ENCODE measurements at places on chromosomes 5 and 9. TPM values are rescaled to one million over a fixed set of nuclear protein-coding genes. Genes with fewer than 3 reads are reported as not detected.
A peak's percentile ranks its signal among the peaks of the same experiment; 100 is the strongest.

The TMEM245 gene
- 37.9 TPM for total RNA-seq

The TMEM215 gene
- total RNA-seq = 0.33 TPM

The SIT1 gene
- 1.3 TPM for total RNA-seq

The FAM169A gene
- total RNA-seq = 63.1 TPM

The PLPP7 gene
- total RNA-seq = 2.4 TPM

The UBAP2 gene
- 61.1 TPM for total RNA-seq

The PCDHA12 gene
- total RNA-seq = 7.2 TPM

The ATOX1 gene
- 79.7 TPM for total RNA-seq

DNA sequence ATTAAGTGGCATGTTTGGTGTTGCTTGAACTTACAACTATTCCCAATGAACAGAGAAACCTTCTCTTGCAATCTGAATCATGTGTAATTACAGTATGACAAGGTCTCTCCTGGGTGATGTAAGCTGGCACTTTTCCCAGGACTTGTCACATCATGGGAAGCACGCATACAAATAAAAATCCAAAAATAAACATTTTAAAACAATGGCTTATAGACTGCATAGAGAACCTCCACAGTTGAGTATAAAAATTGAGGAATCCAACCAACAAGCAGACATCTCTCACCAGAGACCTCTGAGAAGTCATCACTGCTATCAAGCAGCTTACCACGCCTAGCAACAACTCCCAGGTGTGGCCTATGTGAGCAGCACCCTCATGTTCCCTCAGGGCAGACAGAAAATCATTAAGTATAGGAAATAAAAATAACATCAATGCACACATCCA lies 3.9 kb downstream of the MLLT3 start:
- no peak for DNase-seq

GRCh38 chr5:73531356-73531755 lies 33.1 kb downstream of the BTF3 start:
- DNase-seq = no peak

DNA sequence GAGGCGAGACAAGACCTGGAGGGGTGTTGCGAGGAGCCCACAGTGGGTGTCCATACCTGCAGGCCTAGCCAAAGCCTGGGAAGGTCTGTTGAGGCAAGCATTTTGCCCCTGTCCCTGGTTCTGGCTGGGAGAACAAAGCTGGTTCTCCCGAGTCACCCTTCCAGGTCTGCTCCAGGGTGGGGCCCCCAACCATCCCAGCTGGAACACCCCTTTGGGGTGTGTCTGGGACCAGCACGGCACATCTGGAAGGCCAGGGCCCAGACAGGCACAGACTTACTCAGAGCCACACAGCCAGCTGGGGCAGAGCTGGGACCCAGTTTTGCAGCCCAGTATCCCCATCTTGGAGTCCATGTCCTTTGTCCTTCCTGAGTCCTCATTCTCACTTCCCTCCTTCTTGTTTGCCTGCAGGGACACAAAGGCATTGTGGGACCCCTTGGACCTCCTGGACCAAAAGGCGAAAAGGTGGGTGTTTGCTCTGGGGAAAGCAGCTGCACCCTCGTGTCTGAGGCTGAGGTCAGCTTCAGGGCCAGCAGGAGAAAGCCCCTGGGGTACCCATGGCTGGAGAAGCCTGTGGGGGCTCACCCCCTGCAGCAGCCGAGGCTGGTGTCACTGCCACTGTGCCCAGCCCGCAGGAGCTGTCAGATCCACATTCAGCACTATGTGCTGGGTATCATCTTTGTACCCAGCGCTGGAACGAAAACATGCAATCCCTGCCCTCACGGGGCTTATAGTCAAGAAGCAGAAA lies 38.4 kb upstream of the ORM1 start:
- peak; percentile 14 for DNase-seq

DNA sequence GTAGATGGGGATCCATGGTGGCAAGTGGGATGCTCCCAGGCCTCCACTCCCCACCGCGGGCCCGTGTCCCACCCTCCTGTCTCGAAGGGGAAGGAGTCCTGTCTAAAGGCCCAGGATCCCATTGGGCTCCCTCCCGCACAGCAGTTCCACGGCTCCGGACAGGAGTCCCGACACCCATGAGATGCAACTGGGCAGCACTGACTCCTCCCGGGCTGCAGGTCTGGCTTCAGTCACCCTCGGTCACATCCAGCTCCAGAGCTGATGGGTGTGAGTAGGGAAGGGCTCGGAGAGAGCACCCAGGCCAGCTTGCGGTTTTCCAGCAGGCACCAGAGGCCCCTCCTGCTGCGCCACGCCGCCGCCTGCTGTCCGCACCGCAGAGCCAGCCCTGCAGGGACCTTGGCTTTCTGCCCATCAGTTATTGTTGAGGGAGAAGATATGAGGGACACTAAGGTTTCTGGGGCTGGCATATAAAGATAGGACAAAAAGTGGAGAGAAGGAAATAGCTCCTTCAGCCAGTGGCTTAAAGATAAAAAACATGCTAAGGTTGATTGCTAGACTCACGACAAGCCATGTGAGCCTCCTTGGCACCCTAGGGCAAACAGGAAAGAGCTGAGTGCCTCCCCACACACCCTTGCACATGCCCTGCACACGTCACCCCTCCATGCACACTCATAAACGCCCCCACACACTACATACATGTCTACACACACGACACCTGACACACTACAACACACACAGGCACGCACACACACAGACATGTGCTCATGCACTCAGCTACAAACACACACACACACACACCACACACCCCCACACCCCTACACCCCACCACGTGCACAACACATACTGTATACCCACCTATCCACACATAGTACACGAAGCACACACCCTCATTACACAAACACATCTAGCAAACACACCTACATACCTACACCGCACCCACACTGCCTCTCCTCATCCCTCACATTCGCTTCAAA lies 79.0 kb downstream of the AK8 start:
- peak; percentile 49 for DNase-seq

- DNase-seq = no peak
Observed at GRCh38 chr5:13609504-13609903, 335.0 kb downstream of the DNAH5 start.

- no peak for DNase-seq
Observed at GRCh38 chr5:134020188-134020587, 15.4 kb upstream of the VDAC1 start.

- no peak for DNase-seq
Observed at GRCh38 chr9:93295456-93296076, 111.6 kb downstream of the WNK2 start.

DNA sequence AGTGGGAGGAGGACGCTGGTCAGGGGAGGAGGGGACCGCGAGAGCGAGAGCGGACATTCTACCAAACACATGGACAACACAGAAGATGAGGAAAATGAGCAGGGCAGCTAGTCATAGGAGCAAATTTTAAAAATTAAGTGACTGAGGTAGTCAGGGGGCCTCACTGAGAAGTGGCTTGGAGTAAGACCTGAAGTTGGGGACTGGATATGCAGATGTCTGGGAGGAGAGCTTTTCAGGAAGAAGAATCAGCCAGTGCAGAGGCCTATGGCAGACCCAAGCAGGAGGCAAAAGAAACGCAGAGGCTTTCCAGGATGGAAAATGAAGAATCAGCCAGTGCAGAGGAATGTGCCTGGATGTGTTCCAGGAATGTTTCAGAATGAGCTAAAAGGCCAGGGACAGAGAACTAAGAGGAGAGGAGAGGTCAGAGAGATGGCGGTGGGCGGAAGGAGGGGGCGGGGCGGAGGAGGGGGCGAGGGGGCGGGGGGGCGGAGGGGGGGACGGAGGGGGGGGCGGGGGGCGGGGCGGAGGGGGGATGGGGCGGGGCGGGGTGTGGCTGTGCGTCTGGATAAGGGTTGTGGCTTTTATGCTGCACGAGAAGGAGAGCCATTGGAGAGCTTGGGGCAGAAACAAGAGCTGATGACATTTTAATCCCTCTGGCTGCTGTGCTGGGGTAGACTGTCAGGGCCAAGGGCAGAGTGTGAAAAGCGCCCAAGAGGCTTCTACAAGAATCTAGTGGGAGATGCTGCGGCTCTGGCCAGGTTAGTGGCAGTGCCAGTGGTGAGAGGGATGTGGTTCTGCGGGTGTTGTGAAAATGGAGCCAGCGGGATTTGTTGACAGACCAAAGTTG lies 129.6 kb downstream of the KCNIP1 start:
- peak; percentile 78 for DNase-seq

GRCh38 chr9:6247266-6247665 lies 31.7 kb downstream of the IL33 start:
- no peak for DNase-seq

GRCh38 chr5:56402266-56403220 lies 169.4 kb upstream of the ANKRD55 start:
- no peak for DNase-seq

DNA sequence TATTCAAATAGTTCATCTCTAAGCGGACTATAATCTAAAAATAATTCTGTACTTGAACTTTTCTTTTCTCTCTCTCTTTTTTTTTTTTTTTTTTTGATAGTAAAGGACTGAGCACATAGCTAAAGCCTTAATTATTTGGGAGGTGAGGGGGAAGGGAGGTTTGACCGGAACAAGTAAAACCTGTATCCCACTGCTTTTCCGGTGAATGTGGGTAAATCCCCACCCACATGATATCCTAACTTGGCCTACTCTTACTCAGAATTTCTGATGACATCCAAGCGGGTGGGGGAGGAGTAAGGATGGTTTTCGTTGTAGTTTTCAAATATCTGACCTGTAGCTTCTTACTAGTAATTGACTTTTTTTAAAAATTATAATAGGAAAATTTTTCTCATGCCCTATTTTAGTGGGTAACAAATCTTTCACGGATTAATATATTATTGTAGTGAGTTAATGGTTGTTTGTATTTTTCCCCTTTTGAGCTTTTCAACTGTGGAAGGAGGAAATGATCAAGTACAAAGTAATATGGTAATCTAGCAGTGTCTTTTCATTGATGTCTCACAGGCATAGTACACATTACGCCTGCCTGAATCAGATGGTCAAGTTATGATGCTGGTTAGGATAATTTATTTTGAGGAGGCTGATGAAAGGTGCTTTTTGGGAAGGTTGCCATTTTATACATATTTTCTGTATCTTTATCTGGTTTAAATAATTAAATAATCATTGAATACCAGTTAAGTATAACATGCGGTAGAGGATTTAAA lies 2.2 kb upstream of the ELL2 start:
- no peak for DNase-seq

DNA sequence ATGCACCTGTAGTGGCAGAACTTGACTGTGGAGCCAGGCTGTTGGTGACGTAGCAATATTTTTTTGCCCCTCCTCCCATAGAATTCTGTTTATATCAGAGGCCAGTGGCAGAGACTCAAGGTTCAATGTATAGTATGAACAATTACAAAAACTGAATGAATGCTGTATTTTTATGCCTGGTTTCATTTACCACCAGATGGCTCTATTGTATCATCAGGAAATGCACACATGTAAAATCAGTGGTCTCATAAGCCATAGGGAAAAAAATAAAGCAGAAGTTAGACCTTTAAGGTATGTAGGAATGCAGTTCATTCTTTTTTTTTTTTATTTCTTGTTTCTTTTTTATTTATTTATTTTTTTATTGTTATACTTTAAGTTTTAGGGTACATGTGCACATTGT lies 43.6 kb downstream of the CCDC192 start:
- no peak for DNase-seq

DNA sequence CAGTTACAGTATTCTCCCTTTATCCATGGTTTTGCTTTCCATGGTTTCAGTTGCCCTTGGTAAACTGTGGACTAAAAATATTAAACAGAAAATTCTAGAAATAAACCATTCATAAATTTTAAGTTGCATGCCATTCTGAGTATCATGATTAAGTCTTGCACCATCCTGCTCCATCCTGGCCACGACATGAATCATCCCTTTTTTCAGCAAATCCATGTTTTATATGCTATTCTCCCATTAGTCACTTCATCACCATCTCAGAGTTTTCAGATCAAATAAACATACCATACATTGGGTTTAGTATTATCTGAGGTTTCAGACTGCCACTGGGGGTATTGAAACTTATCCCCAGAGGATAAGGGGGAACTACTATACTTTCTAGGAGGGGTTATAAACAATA lies 234.4 kb upstream of the ATP10B start:
- DNase-seq = no peak

DNA sequence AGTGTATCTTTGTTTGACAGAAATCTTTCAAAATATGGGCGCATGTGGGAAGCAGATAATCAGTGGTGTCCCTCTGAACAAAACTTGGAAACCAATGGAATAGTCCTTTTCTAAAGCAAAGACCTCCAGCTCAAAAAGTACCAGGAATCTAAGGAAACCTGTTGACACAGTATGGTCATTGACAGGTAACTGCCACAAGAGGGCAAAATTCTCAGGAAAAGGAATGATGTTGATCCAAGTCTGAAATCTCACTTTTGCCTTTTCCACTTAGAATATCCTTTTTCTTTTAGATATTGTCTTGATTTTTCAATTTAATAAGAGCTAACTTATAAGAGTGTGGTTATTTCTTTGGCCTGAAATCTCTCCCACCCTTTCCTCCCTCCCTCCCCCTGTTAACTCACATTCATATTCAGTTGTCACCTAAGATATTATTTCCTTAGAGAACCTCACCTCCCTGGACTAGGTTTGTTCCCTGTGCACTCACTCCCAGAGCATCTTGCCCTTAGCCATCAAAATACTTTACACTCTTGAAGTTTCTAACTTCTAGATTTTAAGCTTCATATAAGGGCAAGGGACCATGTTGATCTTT lies 59.0 kb upstream of the BARX1 start:
- DNase-seq = no peak

GRCh38 chr5:127302509-127302908 lies 11.9 kb downstream of the MEGF10 start:
- DNase-seq = no peak

DNA sequence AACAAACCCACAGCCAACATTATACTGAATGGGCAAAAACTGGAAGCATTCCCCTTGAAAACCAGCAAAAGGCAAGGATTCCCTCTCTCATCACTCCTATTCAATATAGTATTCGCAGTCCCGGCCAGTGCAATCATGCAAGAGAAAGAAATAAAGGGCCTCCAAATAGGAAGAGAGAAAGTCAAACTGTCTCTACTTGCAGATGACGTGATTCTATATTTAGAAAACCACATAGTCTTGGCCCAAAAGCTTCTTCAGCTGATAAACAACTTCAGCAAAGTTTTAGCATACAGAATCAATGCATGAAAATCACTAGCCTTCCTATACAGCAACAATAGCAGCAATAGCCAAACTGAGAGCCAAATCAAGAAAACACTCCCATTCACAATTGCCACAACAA lies 333.7 kb upstream of the EDIL3 start:
- no peak for DNase-seq

GRCh38 chr9:126457175-126457547 lies 130.5 kb downstream of the MVB12B start:
- no peak for DNase-seq

GRCh38 chr5:93062548-93062947 lies 518.5 kb downstream of the NR2F1-AS1 start:
- DNase-seq = no peak

DNA sequence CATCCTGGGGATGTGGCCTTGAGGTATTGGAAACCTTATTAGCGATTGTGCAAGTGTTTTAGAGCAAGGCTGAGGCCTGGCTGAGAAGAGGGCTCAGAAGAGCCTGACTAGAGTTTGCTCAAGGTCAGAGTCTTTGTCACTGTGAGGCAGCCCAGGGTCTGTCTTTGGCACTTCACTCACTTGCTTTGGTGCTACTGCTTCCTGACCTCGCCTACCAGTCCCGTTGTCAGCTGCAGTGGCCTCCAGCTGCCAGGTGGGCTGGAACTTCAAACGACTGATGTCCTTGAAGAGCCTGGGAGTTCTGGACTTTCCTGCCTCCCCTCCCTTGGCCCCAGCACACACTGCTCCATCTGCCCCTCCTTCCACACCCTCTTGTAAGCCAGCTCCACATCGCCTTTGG lies 228.0 kb downstream of the SNX18 start:
- DNase-seq = no peak

Data from H9 (cell line).